ENCODE measurements at places on chromosomes 12 and 14.

GRCh38 chr14:78358591-78358990 is 188.4 kb downstream of the NRXN3 start:
- no peak for DNase-seq

- DNase-seq = no peak
Observed at GRCh38 chr12:68532204-68532886, 78.4 kb upstream of the RAP1B start.

DNA sequence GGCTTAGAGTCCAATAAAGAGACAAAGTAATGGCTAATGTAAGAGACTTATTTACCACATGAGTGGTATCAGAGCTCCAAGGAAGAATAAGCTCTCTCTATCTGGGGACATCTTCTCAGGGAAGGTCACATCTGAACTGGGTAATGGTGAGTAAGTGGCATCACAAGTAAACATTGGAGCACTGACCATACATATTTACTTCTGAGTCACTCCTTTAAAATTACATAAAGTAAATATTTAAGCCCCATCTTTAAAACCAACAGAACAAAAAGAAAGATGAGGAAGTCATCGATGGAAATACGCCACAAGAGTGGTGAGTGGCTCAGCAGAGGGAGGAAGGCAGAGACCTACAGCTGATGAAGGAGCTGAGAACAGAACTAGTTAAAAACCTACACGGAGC is 159.9 kb downstream of the DUSP6 start:
- no peak for DNase-seq

DNA sequence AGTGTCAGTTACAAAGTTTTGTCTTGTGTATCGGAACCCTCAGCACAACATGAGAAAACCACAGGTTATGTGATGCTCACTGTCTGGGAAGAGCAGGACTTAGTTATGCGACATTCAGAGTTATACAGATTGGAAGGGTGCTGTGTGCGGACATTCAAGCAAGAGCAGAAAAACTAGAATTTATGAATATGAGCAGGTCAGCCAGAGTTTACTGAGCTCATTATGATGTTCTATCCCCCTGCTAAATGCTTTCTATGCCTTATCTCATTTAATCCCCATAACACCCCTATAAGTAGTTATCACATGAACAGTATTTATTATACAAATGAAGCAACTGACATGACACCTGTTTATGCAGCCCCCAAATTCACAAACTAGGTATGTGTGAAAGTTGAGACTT is 1083.2 kb downstream of the FLRT2 start:
- DNase-seq = no peak

- DNase-seq = no peak
Observed at GRCh38 chr12:127771546-127771945, 495.4 kb upstream of the TMEM132C start.

GRCh38 chr12:128536810-128537209 is 269.8 kb downstream of the TMEM132C start:
- DNase-seq = no peak

Measured in cerebellar nuclear complex (tissue), 1 donor.